ENCODE measurements at places on chromosomes 1 and 21. TPM values are rescaled to one million over a fixed set of nuclear protein-coding genes. Genes with fewer than 3 reads are reported as not detected.

Gene THEM5
- total RNA-seq, result not detected

Gene GPR37L1
- not detected for total RNA-seq

Gene CD5L
- total RNA-seq, result not detected

Gene LDLRAD1
- not detected for total RNA-seq

Gene KCNQ4
- total RNA-seq, result 3.7 TPM

Gene FCAMR
- total RNA-seq, result not detected

Gene TPR
- 43.7 TPM for total RNA-seq

Gene CA6
- total RNA-seq, result not detected

Gene EDN2
- total RNA-seq, result 0.92 TPM

Gene DCST1
- total RNA-seq, result not detected

Gene SLFNL1
- 3.0 TPM for total RNA-seq

Gene UBXN11
- 21.1 TPM for total RNA-seq

Gene CNR2
- total RNA-seq, result not detected

Gene CLIC4
- 361 TPM for total RNA-seq

Gene LCE1E
- total RNA-seq, result not detected

Gene RERE
- 59.5 TPM for total RNA-seq

Gene ROR1
- 28.0 TPM for total RNA-seq
